GM19239 (cell line): ENCODE measurements at places on chromosomes 2 and 18.

DNA sequence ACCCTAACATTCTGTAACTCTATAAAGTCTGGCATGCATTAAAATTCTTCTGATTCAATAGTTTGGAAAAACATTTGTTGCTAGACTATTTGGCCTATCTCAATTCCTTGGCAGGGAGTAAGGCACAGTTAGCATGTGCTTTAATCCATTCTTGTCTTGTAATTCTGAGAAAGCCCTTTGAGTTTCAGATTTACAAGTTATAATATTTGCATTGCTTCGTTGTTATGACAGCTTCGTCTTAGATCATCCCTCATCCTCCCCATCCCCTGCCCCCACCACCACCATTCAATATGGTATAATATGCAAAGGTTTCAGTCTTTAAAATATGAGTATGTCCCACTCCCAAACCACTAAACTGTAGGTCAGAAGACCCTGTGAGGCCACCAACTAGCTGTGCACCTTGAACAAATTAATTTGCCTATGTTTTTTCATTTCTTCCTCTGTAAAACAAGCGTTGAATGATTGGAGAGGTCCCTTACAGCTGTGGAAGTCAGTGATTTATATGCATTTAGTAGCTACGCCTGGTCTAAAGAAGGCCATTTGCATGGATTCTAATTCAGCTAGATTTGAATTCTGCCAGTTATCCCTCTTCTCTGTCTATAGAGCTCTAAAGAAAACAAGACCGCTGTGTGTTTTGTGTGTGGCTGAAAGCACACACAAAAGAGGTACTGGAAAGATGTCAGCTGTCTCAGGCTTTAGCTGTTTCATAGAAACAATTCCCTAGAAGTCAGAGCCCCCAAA, 591 bp downstream of the C2orf80 start:
- DNase-seq, result no peak

GRCh38 chr18:72342933-72343332, 201.2 kb downstream of the CBLN2 start:
- no peak for DNase-seq

- DNase-seq, result no peak
These were observed 10.9 kb upstream of the GPR35 start for GRCh38 chr2:240614391-240614790.

DNA sequence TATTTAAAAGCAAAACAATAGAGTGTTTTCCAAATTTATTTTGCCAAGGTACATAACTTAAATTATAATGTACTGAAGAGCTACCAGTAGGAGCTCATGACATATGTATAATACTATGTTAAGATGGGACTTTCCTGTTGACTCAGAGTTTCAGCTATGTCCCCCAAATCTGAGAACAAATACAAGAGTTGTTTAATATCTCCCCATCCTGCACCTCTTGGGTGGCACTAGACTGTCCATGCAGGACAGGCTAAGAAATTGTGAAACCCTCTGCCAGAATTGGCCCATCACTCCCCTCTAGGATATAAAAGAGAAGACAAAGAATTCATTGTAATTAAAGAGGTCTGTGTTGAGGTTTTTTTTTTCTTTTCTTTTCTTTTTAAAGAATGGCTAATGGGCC, 21.7 kb upstream of the CTAGE1 start:
- no peak for DNase-seq

DNA sequence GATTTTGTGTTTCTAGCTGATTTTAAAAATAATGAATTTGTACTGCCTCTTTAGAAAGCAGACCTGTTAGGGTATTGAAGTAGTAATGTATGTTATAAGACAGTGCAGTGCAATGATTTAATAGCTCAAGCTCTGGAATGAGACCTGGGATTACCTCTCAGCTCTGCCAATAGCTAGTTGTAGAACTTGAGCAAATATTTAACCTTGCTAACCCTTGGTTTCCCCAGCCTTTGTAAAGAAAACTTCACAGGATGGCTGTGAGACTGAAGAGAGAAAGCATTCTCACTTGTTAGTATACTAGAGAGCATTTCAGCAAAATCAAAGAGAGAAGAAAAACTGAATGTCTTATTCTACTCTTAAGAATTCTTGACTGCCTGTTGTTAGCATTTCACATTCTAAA, 293.9 kb downstream of the KIAA1328 start:
- no peak for DNase-seq

DNA sequence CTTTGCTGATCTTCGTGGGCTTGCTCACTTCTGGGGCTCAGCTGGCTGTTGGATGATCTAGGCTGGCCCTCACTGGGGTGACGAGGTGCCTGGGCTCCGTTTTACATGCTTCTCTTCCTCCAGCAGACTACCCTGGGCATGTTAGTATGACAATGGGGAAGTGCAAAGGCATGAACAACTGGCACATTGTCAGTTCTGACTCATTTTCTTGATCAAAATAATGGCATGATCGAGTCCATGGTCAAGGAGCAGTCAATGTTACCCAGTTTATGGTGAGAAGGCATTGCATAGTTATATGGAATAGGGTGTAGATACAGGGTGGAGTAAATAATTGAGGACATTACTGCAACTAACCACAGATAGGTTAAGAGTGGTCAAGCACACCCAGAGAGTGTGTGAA, 10.0 kb upstream of the UPP2 start:
- no peak for DNase-seq

- no peak for DNase-seq
These were observed 26.6 kb upstream of the ACVR1 start for GRCh38 chr2:157902692-157903091.

DNA sequence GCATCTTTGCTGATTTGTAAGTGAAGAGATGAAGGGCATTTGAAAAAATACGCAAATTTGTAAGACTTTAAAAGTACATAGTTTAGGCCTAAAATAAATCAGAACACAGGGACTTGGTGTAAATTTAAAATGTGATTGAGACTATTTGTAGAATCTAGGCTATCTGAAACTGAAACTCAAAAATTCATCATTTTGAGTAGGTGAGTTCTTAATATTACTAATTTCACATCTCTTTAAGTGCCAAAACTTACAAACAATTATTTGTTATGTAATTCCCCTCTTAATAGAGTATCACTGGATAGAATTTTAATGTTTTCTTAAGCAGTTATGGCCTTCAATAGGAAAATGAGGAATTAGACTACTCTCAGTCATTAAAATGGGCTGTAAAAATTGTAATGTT, 14.0 kb upstream of the HRH4 start:
- no peak for DNase-seq
